ENCODE measurements at places on chromosomes 2 and 18.

DNA sequence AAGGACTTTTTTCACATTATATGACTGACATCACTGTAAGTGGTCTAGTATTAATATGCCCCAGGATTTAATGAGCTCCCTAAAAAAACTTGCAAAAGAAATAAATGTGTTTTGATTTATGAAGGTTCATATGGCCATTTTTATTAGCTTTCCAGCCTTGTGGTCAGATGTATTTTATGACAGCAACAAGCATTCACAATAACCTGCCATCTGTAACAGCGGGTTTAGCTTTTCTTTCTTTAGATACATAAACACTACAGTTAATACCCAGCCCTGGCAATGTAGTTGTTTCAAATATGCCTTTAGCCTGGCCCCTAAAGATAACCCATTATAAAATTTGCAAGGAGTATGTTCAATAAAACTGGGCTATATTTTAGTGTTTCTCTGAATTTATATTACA lies 1063.8 kb downstream of the SOCS6 start:
- no peak for DNase-seq

DNA sequence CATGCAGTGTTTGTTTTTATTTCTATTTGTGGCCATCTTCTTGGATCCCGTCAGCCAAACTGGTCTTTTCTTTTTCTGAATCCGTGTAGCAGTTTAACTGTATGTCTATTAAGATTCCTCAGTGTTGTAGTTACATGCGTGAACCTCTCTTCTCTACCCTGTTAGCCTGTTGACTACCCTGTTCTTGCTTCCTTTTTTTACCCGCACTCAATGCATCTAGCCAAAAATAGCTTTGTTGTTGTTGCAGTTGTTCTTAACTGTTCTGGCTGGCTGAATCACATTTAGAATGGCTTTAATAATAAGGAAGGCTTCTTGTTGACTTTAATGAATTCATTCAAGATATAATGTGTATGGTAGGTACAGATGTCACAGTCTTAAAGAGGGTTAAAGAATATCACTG lies 137.1 kb downstream of the LCLAT1 start:
- DNase-seq: no peak

- DNase-seq: no peak
These were observed 6.7 kb upstream of the ATG16L1 start for GRCh38 chr2:233244818-233245217.

DNA sequence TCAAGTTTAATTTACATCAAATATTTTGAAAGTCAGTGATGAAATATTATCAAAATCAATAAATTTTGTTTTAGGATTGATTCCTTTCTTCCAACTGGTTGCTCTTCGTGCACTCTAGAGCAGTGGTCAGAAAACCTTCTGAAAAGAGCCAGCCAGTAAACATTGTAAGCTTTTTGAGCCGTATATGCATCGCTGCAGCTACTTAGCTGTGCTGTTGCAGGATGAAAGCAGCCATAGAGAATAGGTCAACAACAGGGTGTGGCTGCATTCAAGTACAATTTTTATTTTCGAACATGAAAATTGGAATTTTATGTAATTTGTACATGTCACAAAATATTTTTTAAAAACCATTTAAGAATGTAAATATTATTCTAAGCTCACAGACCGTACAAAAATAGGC lies 94.9 kb downstream of the MGAT5 start:
- no peak for DNase-seq

GRCh38 chr2:150876251-150876950 lies 385.3 kb downstream of the RBM43 start:
- no peak for DNase-seq

DNA sequence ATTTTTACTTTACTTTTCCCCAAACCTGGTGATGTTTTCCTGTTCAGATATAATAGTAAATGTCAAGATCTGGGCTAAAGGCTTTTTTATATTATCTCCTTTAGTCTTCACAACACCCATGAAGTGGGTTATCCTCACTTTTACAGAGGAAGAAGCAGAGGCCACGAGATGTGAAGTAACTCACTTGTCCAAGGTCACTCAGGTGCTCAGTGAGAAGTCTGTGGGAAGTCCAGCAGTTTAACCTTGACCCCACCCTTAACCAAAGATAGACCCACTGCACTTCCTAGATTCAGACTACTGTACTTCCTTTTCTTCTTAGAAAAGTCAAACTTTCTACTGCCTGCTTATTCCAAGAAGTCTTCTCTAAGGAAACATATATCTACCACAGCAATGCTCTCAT lies 56.3 kb upstream of the STAT1 start:
- DNase-seq: no peak

- no peak for DNase-seq
These were observed 123.9 kb upstream of the CCDC150 start for GRCh38 chr2:196515608-196516007.

DNA sequence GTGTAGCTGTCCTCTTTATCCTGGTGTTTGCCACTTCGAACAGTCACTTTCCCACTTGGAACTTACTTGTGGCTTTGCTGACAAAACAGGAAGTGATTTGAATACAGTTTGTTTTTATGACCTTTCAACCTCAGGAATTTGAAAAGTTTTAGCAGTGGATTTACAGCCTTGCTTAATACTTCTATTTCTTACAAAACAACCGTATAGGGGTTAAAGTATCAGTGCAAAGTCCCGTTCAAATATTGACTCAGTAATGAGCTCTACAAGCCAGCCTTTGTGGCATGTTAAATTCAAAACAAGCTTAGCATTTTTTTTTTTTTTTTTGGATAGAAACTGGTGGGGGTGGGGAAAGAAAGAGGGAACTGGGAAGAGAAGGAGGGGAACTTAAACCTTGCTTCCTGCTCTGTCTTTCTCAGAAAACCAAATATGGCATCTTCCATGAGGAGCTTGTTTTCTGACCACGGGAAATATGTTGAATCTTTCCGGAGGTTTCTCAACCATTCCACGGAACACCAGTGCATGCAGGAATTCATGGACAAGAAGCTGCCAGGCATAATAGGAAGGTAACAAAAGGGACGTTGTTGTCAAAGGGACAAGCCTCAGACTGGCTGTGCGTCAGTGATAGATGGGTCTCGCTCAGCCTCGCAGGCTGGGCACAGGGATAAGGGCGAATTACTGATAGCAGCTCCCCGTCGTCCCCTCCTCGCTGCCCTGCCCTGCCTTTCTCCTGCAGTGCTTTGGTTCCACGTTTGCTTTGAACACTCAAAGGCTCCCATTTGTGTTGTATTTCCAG lies at the start of gene HNMT:
Gene HNMT, plus strand, starts transcription at position 408 of the 793 bp plus-strand sequence. Its CDS starts 19 bp downstream, at position 427.
- no peak for DNase-seq

DNA sequence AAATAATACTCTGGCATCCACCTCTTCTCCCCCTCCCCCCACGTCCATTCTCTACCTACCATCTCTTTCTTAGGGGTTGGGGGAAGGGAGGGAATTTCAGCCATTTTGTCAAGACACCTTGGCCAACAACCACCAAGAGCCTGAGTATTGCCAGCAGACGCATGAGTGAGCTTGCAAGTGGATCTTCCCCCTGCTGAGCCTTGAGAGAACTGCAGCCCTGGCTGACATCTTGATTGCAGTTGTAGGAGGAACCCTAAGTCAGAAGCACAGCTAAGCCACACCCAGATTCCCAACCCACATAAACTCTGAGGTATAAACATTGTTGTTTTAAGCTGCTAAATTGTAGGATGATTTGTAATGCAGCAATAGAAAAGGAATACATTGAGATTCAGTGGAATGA lies 165.6 kb downstream of the TMEFF2 start:
- DNase-seq: peak; percentile 39

DNA sequence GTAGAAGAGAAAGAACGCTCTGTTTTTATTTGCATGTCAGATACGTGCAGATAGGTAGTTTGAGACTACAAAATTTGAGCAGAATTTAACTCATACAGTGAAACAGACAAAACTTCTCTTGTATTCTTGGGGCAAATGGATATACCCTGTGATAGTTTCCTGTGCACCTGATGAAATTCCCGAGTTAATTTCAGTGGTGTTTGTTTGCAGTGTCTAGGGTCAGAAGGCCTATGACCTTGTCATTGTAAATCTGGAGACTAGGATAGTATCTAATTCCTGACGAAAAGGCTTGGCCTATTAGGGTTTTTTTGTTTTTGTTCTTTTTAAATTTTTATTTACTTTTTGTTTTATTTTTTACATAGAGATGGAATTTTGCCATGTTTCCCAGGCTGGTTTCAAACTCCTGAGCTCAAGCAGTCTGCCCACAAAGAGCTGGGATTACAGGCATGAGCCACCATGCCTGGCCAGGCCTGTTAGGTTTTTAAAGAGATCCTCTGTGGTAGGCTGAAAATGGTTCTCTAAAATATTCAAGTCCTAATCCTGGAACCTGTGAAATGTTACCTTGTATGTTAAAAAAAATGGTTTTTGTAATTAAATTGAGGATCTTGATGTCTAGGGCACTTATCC lies 17.6 kb downstream of the LCLAT1 start:
- no peak for DNase-seq

GRCh38 chr18:7291046-7291445 lies 60.2 kb downstream of the LRRC30 start:
- DNase-seq: no peak

DNA sequence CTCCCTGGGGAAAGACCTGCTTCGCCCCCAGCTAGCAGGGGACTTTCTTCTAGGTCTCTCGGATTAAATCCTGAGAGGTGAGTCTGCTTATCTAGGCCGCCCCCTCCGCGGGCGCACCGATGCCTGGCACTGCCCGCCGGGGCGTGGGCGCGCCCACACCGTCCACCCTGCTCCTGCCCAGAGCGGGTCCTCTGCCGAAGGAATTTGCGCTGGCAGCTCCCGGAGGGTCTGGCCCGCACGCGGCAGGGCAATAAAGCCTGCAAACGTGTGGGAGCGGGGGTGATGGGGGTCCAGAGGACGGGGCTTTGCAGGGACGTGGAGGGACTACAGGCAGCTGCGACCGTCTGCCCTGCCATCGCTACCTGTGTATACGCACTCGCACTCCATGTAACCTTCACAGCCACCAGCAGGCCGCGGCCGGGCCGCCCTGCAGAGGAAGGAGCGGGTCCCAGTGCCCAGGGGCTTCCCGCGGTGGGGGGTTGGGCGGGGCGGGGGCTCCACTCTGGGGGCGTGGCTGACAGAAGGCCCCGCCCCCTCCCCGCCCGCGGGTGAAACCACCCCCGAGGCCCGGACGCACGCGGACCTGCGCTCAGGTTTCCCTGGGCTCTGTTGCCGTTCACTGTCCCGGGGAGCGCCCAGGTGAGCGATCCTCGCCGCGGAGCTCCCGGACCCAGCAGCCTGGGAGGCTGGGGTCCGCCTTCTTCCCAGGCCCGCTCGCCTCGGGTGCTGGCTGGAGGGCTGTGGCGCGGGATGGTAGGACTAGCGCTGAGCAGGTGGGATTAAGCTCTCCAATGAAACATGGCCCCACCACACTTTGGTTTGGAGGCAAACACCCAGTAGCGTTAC lies 174.5 kb upstream of the HS6ST1 start:
- DNase-seq: no peak

- no peak for DNase-seq
These were observed 421.8 kb upstream of the CDH7 start for GRCh38 chr18:65329010-65329409.

DNA sequence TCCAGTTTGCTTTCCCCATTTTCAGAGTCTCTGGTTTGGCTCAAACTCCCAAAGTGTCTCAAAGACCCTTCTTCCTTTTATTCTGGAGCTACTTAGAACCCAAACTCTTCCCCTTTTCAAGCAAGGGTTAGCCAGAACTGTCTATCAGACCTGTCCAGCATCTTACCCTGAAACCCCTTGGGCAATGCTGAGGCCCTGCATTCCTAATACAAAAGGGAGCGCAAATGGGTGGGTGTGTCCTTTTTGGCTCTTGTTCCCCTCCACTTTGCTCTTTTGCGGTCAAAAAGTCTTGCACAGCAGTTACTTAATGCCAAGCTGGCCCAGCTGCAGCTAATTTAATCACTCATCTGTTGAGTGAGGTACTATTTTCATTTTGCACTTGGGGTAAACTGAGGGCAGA lies 231.2 kb upstream of the FOSL2 start:
- DNase-seq: no peak

DNA sequence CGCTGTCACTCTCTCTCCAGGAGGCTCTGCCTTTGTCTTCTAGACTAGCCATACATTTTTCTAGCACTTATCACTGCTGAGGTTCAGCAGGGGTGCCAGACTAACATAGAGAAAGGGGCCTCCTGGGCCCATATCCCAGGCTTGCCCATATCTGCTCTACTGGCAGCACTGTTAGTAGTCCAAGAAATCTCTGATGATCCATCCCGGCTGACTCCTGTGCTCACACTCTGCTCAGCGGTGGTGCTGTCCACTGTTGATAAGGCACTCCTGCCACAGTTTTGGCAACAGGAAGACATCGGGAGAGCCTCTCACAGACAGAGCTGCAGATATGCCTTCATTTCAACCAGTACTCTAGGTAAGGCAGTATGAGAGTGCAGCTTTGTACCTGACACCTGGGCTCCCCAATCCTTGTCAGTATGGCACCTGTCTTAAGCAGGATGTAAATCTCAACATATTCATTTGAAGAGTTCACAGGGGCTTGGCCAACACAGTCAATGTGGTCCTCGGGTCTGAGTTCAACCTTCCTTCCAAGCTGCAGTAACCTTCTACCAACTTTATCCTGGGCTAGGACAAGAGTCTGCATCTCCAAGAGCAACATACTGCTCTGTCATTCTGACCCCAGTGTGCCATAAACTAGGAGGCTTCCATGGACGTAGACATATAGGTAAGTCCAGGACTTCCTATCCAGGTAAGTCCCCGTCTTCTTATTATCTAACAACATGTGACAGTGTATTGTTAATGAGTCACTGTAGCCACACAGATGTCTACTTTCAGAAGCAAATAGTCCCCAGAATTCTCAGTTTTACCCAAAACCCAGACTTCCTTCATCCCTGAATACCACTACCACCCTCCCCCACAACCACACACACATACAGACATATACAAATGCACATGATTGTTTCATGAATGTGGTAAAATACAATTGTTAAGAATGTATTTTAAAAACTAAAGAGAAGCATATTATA lies 16.2 kb downstream of the KLF7 start:
- DNase-seq: no peak

GRCh38 chr18:34697233-34697632 lies 12.9 kb upstream of the DTNA start:
- DNase-seq: no peak

DNA sequence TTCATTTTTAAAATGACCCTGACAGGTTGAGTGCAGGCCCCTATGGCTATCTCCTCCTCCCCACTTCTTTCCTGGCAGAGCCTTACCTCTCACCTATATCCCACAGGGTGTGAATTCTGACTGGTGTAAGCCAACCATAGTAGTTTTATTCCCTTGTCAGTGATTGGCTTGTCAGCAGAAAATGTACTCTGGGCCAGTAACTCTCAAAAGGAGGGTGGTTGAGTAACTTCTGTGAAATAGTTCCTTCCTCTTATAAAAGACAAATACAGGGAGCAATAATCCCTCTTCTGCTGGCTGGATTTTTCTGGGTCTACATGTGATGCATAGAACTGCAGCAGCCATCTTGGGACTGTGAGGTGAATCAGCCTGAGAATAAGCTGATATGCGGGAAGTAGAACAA lies 83.4 kb downstream of the RAPH1 start:
- no peak for DNase-seq

GRCh38 chr18:59941331-59941730 lies 41.5 kb downstream of the PMAIP1 start:
- DNase-seq: no peak

DNA sequence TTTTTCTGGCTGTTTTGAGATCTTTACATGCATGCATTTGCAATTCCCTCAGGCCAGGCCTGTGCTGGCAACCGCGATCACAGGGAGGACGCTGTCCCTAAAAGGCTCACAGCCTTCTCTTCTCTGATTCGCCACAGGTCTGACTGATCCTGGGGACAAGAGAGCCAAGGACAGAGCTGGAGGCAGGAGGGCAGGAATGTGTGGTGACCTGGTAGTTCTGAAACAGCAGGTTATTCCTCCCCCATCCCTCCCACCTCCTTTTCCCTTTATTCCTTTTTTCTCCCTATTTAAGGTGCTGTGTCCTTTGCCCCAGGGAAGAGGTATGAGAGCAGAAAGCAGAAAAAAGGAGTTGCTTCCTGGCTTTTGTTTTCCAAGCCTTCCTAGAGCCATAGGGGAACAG lies 21.9 kb downstream of the TMEM177 start:
- DNase-seq: no peak

Measured in HEK293T (cell line).